Fibroblast of upper back skin (primary cell): ENCODE measurements at places on chromosomes 13 and 19.

GRCh38 chr13:28449826-28450773 lies 44.8 kb downstream of the FLT1 start:
- DNase-seq: peak; percentile 41

DNA sequence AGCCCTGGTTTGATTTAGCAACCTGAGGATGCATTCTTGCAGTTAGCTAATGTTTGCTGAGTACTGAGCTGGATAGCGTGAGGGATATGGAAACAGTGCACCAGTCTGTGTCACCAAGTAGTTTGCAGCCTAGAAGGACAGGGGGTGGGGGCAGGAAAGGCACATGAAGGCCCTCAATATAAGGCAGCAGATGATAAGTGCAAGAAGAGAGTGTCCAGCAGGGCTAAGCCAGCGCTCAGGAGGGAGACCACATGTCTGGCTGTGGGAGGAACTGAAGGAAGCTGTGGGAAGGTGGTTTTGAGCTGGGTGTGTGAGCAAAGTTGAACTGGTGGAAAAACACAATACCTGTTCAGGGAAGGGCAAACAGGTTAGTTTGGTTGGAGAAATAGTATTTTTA lies 1.7 kb downstream of the CXCL17 start:
- no peak for DNase-seq

GRCh38 chr13:58991826-58992477 lies 1171.8 kb downstream of the DIAPH3 start:
- DNase-seq: no peak

- no peak for DNase-seq
These were observed 6.9 kb upstream of the CYSLTR2 start for GRCh38 chr13:48646791-48647190.

GRCh38 chr13:73657821-73658540 lies 476.2 kb downstream of the KLF12 start:
- peak; percentile 70 for DNase-seq
